ENCODE measurements at places on chromosomes 4 and X.

- no peak for DNase-seq
Measured at GRCh38 chrX:9955506-9955905, 11.7 kb upstream of the CLDN34 start.

DNA sequence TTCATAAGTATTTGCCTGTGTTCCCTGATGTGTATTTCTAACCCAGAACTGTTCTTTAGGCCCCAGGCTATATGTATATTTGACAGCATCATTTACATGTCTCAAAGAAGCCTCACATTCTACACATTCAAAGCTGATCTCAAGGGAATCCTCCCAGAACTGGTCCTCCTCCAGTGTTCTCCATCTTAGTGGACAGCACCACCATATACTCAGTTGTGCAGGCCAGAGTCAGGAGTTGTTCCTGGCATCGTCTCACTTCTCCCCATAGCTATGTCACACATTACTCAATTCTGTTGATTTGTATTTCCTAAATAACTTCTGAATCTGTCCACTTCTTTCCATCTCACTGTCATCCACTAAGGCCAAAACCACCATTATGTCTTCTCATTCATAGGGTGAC is 82.8 kb upstream of the TRPC3 start:
- DNase-seq: no peak

DNA sequence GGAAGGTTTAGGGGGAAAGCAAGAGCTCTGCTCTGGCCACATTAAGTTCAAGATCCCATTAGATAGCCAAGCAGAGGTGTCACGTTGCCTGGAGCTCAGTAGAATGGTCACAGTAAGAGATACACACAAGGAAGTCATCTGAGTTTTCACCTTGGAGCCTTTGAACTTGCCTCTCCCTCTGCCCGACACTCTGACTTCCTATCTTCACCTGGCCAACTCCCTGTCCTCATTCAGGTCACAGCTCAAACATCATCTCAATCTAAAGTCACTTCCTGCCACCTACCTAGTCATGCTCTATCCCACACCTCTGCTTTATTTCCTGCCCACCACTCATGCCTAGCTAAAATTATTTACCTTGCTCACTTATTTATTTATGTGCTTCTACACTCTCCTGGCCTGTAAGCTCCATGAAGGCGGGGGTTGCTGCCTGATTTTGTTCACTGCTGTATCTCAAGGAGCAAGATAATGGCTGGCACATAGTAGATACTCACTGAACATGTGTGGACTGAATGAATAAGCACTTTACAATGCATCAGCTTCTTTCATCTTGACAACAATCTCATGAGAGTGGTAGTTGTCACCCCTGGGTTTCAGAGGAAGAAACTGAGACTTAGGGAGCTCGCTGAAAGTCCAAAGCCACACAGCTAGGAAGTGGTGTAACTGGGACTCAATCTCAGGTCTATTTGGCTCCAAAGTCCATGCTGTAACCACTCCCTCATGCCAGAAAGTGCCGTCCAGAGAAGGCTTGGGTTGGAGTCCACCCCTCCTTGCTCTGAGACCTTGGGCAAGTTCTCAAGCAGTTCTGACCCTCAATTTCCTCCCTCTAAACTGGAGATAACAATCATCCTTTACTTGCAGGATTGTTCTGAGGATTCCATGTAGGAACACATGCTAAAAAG is 40.3 kb downstream of the EFNB1 start:
- DNase-seq: no peak

- DNase-seq: no peak
Measured at GRCh38 chr4:17260166-17260907, 251.6 kb downstream of the QDPR start.

DNA sequence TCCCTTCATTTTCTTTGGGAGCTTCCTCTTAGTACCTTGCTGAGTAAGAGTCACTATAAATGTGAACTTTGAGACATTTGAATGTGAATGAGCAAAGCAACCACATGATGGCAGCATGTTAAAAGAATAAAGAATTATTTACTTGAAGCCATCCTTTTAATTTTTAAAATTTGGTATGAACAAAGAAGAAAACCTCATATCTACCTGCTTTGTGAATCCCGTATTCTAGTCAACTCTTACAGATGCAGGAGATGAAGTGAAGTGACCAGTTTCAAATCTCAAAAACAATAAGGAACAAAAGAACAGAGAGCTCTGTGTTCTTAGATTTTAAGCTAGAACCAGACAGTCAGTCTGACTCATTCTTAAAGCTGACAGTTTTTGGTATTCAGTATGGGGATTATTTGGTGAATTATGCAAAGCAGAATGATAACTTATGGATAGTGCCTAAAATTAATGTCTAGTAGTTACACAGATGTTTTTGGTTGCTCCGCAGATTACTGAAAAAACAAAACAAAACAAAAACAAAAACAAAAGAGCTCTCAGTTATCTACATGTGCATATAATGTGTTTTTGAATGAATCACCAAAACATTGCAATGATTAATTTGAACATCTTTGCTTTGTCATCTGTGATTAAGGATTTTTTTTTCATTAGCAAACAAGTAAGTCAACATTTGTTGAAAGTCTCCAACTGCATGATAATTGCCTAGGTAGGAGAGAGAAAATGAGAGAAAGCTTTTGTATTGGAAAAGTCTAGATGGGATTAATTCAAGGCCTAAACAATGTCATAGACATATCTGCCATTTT is 48.2 kb upstream of the H2AZ1 start:
- DNase-seq: no peak

DNA sequence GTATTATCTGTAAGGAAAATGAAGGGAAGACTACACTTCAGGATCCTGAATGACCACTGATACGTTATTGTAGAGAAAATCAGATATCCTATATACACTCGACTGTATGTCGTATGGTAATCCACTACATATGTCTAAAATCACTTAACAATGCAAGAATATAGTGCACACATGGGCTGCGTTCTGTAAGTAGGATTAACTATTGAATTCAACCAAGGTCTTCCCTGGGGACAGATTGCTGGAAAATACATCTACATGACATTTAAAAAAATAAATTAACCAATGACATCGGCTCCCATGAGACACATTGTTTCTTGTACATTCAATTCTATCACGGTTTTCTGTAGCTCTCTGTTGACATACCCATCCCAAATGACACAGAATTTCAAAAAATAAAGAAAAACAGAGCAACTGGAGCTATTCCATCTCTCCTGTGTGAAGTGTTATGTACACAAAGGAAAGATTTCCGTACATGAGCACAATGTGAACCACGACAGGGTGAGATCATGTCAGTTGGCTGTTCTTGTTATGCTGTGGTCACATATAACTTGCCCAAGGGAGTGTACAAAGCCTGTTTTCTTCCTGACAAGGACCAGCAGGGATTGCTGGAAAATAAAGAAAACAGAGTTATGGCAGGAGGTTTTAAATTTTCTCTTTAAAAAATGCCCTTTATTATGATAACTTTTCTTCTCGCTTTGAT is 6.1 kb downstream of the ENOX2 start:
- no peak for DNase-seq

- DNase-seq: no peak
Measured at GRCh38 chr4:7335344-7336066, 99.2 kb downstream of the PSAPL1 start.

DNA sequence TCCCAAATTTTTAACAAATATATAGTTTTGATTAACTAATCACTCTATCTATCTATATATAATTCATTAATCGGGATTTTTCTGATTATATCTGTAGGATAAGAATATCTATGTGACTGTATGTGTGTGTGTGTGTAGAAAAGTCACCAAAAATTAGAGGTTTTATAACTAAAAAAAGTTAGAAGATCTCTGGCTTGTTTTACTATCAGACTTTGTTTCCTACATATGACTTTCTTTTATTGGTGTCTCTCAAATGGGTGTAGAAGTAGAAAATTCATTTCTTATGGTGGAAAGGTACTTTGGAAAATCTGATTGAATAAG is 26.7 kb upstream of the TMPRSS11D start:
- no peak for DNase-seq

DNA sequence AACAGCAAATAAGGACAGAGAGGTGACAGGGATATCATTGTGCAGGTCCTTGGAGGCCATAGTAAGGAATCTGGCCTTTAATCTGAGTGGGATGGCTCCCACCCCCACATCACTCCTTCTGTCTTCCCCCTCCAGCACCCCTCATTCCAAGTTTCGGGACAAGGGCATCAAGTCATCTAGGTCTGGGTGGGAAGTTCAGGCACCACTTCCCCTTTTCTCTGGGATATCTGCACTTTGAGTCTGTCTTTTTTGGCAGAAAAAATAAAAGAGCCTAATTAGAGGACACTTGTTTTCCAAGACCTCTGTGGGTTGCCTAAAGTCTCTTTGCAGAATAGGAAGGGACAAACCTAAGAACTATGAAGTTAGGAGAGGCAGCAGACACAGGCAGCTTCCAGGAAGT is 60.1 kb downstream of the FUNDC1 start:
- DNase-seq: no peak

DNA sequence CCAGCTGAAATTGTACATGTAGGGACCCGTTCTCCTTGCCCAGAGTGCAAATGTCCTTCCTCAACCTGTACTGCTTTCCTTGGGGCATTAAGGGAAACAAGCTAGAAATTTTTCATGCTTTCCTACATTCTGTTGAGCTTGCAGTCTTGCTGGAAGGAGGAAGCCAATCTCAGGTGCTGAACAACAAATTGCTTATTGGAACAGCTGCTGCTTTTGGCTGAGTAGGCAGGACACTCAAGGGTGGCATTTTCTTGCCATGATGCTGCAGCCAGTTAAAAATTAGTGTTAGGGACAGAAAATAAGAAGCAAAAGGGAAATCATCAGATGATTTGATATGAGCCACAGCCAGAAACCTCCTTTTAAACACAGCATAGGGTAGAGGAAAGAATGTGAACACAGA is 223.7 kb downstream of the QDPR start:
- DNase-seq: no peak

- DNase-seq: no peak
Measured at GRCh38 chrX:110173192-110174175, 144.4 kb downstream of the AMMECR1 start.

DNA sequence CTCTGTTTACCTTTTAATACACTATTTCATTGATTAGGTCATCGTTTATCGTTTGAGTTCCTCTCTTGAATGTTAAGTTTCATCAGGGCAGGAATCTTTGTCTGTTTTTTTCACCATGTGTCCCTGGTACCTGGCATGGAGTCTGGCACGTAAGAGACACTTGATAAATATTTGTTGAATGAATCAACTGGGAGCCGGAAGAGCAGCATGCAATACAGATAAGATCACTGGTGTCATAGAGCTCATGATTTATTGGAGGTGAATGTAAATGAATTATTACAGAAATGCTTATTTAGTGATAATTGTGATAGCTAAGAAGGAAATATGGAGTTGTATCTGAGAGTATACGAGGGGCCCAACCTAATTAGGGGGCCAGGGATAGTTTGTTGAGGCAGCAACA is 62.8 kb downstream of the UCHL1 start:
- DNase-seq: no peak

DNA sequence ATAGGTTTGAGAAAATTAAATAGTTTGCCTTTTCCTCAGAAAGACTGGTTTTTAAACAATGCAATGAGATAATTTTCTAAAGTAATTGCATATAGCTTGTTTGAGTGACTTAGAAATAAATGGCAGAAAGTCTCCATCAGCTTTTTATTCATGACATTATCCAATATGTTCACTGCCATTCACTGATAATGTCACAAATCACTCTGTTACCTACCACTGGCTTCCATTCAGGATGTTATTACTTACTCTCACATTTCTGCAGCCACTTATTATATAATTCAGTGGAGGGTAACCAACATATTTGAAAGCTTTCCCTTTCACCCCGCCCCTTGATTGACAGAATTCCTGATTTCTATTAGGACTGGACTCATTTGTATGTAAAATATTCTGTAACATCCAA is 1583.5 kb downstream of the PCDH18 start:
- DNase-seq: no peak

- no peak for DNase-seq
Measured at GRCh38 chr4:180900781-180901180, 1342.4 kb upstream of the TENM3 start.

GRCh38 chr4:184648313-184649025 is 778 bp downstream of the CASP3 start:
- peak; percentile 39 for DNase-seq

DNA sequence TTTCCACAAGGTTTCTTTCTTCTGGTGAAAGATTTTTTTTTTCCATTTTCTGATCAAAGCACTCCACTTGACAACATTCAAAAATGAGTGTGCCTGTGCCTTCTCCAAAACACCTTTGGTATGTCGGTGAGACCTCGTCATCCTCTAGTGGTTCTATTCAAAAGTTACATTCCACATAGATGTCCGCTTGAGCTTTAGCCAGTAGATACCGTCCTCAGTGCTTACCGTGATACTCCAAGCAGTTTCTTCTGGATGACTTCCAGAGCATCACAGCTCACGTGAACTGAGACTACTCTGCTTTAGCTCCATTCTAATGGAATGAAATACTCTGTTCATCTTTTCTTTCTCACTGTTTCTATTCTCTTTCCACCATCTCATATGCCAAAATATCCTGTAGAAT is 38.2 kb upstream of the VEGFC start:
- DNase-seq: no peak

GRCh38 chr4:176850436-176850835 is 57.7 kb upstream of the VEGFC start:
- no peak for DNase-seq

DNA sequence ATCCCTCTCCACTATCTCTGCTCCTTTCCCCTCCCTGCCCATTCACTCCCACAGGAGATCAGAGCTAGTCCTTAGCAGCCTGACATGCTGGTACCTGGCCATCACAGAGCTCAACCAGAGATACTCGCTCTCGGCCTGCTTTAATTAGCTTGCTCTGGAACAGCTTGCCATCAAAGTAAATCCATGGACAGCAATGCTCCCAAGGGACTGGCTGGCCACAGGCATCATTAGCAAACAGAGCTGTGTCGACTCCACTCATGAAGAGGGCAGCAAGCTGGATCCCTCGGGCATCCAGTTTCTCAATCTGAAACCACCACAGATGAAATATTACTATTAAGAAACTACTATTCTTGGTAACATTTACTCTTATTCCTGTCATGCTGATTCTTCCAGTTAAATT is 43.4 kb upstream of the PHF8 start:
- no peak for DNase-seq

GRCh38 chr4:26094076-26094475 is 180.1 kb downstream of the SMIM20 start:
- no peak for DNase-seq

GRCh38 chr4:85419103-85419502 is 55.8 kb upstream of the ARHGAP24 start:
- no peak for DNase-seq

DNA sequence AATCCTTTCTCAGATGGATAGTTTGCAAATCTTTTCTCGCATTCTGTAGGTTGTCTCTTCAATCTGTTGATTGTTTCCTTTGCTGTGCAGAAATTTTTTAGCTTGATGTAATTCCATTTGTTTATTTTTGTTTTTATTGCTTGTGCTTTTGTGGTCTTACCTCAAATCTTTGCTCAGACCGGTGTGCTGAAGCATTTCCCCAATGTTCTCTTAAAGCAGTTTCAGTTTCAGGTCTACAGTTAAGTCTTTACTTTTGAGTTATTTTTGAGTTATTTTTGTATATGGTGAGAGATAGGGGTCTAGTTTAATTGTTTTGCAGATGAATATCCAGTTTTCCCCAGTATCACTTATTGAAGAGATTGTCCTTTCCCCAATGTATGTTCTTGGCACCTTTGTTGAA is 18.2 kb upstream of the SLC25A14 start:
- no peak for DNase-seq

Measured in T-helper 17 cell (primary cell).